ENCODE measurements at places on chromosomes 5 and 9.

GRCh38 chr9:36967997-36968396 lies 66.1 kb downstream of the PAX5 start:
- DNase-seq, result no peak

DNA sequence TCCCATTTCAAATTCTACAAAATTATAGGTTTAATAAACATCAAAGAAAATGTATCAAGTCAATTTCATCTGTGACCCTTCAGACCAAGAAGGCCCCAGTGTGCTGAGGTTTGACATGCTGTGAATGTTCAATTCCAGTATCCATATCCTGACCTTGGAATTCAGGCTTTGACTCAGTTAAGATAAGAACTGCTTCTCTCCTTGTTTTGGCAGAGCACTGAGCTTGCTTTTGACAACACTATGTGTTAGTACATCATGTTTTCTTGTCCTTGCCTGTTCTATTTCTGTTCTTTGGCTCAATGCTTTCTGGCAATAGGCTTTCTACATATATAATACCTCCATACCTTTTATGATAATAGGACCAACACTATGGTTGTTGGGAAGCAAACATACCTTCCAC lies 105.6 kb downstream of the PLCXD3 start:
- DNase-seq, result no peak

GRCh38 chr5:36880761-36881160 lies 4.2 kb downstream of the NIPBL start:
- no peak for DNase-seq

DNA sequence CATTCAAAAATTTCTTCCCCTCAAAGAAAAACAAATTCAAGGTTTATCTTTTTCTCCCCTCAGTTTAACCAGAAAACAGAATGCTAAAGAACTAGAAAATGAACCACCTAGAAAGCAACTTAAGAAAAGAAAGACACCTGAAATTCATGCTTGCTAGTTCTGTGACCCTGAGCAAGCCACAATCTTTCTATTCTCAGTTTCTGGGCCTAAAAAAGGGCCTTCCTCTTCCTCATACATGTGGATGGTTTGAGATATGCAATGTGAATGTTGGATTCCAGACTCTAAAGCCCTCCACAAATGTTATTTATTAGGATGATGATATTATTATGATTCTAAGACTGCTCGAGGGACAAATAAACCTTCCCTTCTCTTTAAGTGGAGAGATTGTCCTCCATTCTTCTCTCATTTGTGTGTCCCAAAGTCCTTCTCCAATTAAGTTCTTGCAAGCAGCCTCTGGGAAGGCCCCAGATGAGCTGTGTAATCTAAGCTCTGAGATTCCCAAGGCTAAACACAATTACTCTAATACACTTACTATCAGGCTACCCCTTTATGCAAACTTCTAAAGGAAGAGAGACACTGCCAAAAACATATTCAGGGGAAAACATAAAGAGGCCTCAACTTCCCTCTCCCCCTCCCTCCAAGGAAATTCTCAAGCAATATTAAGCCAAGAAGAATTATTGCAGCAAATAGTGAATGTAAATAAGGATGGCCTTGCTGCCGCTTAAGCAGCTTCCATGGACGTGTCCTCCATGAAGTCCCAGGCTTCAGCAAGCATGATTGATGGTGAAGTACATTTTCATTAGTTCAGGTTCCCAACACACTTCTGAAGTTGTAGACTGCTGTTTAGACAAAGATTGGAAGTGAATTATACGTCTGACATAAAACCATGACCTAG lies 80.2 kb downstream of the PRKACG start:
- no peak for DNase-seq

GRCh38 chr9:13690595-13690994 lies 411.1 kb upstream of the MPDZ start:
- no peak for DNase-seq
